Aortic smooth muscle cell (primary cell): ENCODE measurements at places on chromosomes 2 and 18. TPM values are rescaled to one million over a fixed set of nuclear protein-coding genes. Genes with fewer than 3 reads are reported as not detected.

Gene EML6
- 0.87 and 2.9 TPM in 2 replicates for total RNA-seq

Gene FBXO41
- 0.06 and 0.40 TPM in 2 replicates for total RNA-seq

Gene ATP6V1B1
- total RNA-seq, result 1.3 TPM in 2 replicates

Gene RPL37A
- total RNA-seq, result 3,491 and 3,651 TPM in 2 replicates

Gene STPG4
- 0.44 and 0.53 TPM in 2 replicates for total RNA-seq

Gene MC5R
- total RNA-seq, result not detected in 2 replicates

Gene SULT1C4
- total RNA-seq, result 0.13 and 0.19 TPM in 2 replicates

Gene ZNF521
- 6.5 and 6.9 TPM in 2 replicates for total RNA-seq

Gene UPP2
- not detected in 2 replicates for total RNA-seq

Gene SCYGR4
- total RNA-seq, result not detected in 2 replicates

Gene TWIST2
- total RNA-seq, result 17.8 and 28.1 TPM in 2 replicates

Gene ARHGAP28
- total RNA-seq, result 4.9 and 5.1 TPM in 2 replicates

Gene HEATR5B
- 15.6 and 18.1 TPM in 2 replicates for total RNA-seq

Gene CHN1
- 3.6 and 4.4 TPM in 2 replicates for total RNA-seq

Gene SERPINB7
- total RNA-seq, result not detected in 2 replicates

Gene VSNL1
- total RNA-seq, result 0.06 and 0.13 TPM in 2 replicates

Gene LRRC30
- total RNA-seq, result not detected in 2 replicates

Gene ACOXL
- total RNA-seq, result not detected in 2 replicates

Gene GKN1
- not detected in 2 replicates for total RNA-seq

Gene ILKAP
- total RNA-seq, result 20.3 and 24.1 TPM in 2 replicates

Gene APOB
- under 0.01 TPM in 2 replicates for total RNA-seq

Gene ALPP
- not detected in 2 replicates for total RNA-seq

Gene CRYGB
- not detected in 2 replicates for total RNA-seq

Gene MC2R
- not detected in 2 replicates for total RNA-seq

Gene DNER
- 0.26 and 0.37 TPM in 2 replicates for total RNA-seq

Gene GALNT14
- 0.26 and 0.31 TPM in 2 replicates for total RNA-seq

Gene MOGAT1
- not detected in 2 replicates for total RNA-seq

Gene PARD3B
- total RNA-seq, result 6.2 and 9.6 TPM in 2 replicates
